Stimulated activated memory B cell treated with anti-CD40 and anti-IgM and Interleukin-4, amounts not matched to agents 10 μg/mL and 1 μg/mL and 100 μg/mL, for 72 hours (primary cell): ENCODE measurements at places on chromosomes 3 and 15.
A peak's percentile ranks its signal among the peaks of the same experiment; 100 is the strongest.

GRCh38 chr3:172367205-172368105, 80.8 kb downstream of the GHSR start:
- no peak for ATAC-seq

DNA sequence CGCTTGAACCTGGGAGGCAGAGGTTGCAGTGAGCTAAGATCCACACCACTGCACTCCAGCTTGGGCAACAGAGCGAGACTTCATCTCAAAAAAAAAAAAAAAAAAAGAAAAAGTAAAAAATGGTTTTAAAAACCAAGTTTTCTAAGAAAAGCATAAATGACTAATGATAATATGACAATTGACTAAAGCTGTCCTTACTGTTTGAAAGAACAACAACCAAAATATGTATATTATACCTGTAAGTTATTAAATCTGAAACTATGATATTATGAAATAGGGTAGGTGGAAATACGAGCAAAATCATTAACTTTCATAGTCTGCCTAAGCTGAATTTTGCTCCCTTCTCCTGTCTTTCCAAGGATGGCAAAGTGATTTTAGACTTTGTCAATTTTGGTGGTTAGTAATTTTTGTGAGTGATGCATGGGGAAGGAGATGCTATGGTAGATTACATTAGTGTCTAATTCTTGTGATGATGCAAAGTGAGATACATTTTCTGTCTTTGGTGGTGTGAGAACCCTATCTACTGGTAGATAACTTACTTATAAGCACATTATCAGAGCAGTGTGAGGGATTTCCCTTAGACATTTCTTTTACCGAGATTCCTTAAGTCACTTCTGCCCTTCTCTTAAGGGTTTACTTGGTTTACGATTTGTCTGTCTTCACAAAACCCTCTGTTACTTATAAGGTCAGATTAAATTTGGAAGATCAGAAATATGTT, 10.6 kb upstream of the CHD2 start:
- no peak for ATAC-seq

- no peak for ATAC-seq
Observed at GRCh38 chr3:18843983-18844382, 304.3 kb upstream of the KCNH8 start.

- no peak for ATAC-seq
Observed at GRCh38 chr3:127135241-127136023, 57.5 kb upstream of the PRR23E start.

DNA sequence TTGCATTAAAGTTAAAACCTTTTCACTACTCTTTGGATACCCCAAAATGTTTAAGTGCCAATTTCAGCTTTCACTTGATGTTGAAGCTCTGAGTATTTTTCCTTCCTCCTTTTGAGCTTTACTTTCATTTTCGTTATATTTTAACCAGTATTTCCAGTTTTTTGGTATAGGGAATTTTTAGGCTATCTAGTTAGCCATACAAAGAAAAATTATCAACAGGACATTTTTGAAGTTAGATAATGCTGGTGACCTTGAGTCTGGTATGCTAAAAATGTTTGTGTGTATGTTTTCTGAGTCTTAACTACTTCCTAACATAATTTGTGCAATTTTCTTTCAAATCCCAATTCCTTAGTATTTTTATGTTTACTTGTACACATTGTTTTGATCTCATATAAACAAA, 284.8 kb downstream of the OTOL1 start:
- no peak for ATAC-seq

DNA sequence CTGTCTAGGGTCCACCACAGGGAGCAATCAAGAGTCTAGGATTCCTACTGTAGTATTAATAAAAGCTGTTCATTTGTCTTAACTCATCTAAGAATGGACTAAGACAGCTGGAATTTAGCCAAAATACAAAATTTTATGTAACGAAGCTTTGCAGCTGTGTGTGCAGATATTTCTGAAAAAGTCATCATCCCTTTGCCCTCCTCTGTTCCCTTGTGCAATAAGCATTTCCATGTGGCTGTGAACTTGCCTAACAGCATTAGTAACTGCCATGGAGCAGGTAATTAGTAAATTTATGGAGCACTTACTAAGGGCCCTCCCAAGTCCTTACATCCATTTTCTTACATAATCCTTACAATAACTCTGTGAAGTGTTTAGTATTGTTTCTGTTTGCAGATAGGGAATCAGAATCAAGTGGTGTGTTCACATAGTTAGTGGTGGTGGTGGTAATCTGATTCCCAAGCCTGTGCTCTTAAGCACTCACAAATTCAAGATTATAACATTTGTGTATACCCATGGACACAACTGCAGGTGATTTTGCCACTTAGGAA, 114.5 kb downstream of the RARB start:
- no peak for ATAC-seq

DNA sequence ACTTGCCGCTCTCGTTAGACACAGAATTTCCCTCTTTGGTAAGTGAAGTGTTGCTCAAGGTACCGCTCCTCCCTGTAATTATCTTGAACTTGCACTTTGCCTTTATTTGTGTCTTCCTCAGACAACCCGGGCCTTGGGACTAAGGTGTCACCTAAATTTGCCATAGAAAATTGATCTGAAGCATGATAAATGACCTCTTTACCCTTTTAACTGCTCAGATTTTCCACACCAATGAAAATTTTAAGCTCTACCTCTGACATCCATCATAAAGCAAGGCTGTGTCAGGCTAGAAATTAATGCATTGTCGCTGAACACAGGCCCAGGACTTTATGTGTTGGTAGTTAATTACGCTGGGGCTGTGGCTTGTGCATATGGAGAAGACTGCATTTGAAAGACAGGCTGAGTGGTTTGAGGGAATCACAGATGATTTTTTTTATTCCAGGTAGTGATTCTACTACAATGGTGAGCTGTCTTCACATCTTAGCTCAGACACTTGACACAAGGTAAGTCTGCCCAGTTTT, 199.6 kb upstream of the CHRM5 start:
- ATAC-seq, result no peak

- no peak for ATAC-seq
Observed at GRCh38 chr3:71708476-71709105, 16.6 kb downstream of the EIF4E3 start.

- peak; percentile 65 for ATAC-seq
Observed at GRCh38 chr3:157127831-157128767, 31.8 kb downstream of the CCNL1 start.
